ENCODE measurements at places on chromosomes 7 and 10.

DNA sequence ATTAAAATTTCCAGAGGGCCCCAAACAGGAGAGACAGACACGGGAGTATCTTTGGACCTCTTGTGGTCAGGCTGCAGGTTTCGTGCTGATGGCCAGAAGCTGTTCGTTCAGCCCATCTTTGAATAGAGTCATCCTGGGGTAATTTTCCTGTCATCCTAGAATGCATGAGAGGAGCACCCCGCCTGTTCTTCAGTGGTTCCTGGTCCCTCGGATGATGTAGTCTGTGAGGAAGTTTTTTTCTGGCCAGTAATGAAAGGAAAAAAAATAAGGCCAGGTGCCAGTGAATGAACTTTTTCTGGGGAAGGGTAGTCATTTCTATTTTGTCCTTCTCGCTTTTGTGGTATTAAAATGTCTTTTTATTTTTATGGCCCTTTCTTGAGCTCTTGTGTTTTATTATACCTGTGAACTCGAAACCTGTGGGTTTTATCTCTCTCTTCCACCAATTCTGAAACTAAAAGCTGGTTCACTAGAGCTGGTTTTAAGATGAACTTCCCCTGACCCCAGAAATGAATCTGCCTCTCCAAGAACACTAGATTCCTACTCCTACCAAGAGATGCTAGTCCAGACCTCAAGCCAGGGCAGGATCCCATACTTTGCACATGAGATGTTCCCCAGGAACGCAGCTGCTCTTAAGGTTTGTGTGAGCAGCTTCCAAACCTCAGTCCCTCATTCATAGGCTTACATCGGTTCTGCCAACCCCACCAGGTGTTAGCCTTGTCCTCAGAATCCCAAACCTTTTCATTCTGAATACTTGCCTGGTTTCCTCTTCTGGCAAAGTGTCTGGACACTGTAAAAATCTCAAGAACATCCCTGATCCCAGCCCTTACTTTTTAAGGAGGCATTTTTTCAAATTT, 15.4 kb upstream of the MEST start:
- no peak for DNase-seq

DNA sequence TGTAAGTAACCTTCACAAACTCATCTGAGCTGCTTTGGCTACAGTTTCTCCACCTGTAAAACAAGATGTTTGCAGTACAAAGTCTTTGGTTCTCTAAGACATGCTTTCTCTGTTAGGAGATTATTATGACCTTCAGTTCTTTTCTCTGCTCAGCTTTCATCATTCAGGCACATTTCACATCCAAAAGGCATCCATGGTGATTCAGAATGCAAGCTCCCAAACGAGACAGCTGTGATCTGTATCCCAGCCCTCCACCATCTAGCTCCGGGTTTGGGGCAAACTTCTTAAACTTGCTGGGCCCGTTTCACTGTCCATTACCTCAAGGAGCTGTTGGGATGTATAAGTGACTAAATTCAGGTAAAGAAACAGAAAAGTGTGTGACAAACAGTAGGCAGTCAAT, 95.8 kb upstream of the COL1A2 start:
- DNase-seq = no peak

DNA sequence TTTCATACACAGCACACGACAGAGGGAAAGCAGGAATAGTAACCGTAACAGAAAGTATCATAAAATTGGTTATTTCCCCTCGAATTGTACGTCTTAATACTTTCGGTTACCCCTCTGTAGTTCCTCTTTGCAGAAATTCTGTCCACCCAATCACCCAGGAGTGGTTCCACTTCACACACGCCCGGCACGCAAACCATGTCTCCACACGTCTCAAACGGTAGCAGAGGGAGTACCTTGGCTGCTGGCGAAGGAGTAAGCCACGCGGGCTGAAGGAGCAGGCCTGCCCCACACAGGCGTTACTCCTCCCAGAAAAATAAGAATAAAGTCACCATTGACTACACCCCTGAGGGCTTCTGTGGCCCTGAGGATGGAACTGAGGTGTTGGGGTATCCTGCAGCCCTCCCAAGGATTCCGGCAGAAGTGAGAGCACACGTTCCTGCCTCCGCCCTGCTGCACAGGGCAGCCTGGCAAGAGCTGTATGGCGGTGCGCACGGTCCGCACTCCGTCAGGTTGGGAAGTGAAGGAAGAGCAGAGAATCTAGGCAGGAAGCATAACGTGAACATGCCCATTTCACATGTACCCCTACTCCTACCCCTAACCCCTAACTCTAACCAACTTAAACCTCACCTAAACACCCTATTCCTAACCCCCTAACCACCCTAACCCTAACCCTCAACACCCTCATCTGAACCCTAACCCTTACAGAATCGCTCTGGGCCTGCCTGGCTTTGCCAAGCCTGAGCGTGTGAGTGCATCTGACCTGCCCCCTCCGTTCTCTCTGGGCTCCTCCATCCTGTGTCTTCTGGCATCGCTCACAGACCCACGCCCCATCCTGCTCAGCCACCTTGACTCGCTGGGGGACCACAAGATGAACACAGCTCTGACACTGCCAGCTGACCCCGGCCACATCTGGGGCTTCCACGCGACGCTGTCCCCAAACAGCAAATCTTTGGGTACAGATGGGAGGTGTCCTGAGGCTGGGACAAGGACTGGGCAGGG, 18.2 kb downstream of the GPR146 start:
- no peak for DNase-seq

DNA sequence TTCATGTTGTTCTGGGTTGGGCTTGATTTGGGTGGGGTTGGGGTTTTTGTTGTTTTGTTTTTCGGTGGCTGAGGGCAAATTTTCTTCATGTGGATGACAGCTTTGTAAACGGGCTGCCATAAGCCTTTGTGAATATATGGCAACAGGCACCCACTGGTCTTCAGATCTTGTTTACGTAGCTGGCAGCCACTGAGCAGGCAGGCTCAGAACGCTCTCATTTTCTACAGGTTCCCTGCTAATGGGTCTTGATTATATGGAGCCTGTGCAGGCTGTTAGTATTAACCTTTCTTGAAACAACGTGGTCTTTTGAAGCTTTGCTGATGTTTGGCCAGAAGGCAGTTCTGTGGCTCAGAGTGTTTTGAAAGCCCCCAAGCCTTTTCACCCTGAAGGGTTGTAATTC, 199.7 kb downstream of the TNS3 start:
- DNase-seq = no peak

- no peak for DNase-seq
Observed at GRCh38 chr7:71854546-71855397, 557.4 kb downstream of the CALN1 start.

- no peak for DNase-seq
Observed at GRCh38 chr10:100019787-100020141, 10.0 kb upstream of the DNMBP start.

DNA sequence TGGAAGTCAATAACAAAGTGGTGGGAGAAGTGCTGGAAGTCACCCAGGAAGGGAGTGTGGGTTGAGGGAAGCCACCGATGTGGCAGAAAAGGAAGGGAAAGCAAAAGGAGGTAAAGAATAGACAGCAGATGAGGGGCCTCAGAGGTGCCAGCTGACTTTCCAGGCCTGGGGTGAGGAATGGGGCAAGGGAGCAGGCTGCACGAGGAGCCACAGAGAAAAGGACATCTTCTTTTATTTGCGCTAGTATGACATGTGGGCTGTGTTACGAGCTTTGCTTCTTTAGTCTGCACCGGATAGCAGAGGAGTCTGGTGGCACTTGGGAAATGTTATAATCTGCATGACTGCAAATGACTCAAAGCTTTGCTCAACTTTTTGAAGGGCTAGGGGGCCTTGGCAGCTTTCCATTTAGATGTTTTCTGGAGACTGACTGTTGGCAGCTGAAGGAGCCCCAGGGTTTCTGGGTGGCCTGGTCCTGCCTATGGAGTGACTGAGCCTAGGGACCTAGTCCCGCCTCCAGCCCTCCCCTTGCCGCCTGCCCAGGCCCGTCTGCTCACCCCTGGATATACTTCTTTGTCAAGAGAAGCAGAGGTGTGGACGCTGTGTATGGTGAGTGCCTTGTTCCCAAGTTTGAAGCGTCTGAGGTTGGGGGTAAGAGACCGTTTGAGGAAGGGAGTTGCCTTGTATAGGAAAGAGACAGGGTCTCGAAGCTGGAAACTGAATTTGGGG, 5.1 kb downstream of the PRXL2A start:
- no peak for DNase-seq

GRCh38 chr7:75813781-75814236, at the start of gene CCL24:
TSS of gene CCL24 (minus strand) at chr7:75813806. CDS start at chr7:75813715, 91 bp downstream.
- DNase-seq = no peak

DNA sequence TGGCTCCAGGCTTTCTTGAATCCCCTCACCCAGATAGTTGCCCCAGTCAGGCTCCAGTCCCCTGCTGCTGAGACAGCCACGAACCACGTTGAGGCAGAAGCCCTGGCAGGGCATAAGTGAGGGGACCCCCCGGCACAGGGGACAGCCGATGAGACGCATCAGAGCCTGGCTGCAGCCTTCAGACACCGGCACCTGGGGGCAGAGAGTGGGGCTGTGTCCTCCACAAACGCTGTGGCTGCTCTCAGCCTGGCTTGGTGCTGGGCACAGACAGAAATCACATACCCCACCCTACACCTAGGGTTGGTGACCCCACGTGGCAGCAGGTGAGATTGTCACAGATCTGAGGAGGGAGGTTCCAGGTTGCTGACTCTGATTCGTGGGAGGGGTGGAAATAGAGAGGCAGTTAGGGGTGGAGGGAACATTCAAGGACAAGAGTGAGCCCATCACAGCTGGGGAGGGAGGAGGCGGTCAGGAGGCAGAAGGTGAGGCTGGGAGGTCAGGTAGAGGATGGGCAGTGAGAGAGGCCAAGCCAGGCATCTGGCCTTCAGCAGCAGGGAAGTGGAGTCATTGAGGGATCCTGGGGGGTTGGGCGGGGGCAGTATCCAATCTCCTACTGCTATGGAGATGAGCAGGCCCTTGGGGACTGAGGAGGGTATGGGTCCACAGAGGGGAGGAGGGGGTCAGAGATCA, 3.2 kb downstream of the GPC2 start:
- DNase-seq = no peak

DNA sequence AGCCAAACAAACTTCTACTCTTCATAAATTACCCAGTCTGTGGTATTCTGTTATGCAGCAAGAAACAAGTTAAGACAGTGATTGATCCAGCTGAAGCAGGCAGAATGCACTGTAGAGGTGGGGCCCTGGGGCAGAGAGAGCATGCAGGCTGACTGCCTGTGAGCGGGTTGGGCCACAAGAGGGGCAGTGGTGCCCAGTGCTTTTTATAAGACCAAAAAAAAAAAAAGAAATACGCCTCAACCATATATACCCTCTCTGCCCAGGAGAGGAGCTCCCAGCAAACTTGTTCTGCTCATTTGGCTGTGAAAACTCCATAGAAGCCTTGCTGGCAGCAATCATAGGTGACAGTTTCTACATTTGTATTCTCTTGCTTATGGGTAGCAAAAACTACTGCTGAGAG, 104.7 kb downstream of the SORBS1 start:
- DNase-seq = no peak

- DNase-seq = no peak
Observed at GRCh38 chr7:45686441-45687184, 112.4 kb downstream of the ADCY1 start.

- no peak for DNase-seq
Observed at GRCh38 chr10:1213252-1214070, 157.3 kb downstream of the WDR37 start.

- no peak for DNase-seq
Observed at GRCh38 chr10:43647576-43647975, 1.1 kb downstream of the ZNF32 start.

- DNase-seq = no peak
Observed at GRCh38 chr10:52598936-52599335, 173.6 kb downstream of the MBL2 start.

DNA sequence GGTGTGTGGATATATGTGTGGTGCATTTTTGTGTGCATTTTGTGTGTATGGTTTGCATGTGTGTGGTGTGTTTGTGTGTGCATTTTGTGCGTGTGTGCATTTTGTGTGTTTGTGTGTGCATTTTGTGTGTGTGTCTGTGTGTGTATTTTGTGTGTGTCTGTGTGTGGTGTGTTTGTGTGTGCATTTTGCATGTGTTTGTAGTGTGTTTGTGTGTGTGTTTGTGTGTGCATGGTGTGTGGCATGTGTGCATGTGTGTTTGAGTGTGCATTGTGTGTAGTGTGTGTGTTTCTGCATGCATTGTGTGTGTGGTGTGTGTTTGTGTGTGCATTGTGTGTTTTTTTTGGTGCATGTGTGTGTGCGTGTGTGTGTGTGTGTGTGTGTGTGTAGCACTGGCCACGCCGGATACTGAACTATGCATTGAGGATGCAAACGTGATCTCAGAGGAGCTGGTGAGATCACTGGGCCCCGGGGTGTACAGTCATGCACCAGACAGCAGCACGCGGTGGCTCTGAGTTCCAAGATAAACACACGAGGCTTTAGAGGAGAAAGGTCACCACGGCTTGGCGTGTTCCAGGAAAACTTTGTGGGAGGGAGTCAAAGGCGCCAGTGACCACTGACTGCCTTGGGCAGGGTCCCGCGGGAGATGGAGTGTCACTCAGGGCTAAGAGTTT, 106.6 kb upstream of the SHH start:
- peak; percentile 90 for DNase-seq

- no peak for DNase-seq
Observed at GRCh38 chr10:84907461-84908009, 579.1 kb downstream of the CCSER2 start.

DNA sequence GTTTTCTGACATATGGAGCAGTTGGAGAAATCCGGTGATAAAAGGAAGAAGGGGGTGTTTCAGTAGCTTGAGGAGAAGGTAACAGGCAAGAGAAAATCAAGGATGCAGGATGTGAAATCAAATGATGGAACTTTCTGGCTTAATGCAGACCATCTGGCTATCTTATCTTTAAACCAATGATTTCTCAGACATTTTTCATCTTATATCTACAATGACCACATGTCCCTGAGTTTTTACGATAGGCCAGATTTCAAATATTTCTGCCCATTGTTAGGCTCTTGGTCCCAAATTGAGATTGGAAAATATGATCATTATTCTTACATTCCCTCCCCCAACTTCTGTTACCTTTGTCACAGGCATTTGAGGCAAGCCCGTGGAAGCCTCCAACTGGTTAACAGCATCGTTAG, 486.8 kb downstream of the SUGCT start:
- no peak for DNase-seq

DNA sequence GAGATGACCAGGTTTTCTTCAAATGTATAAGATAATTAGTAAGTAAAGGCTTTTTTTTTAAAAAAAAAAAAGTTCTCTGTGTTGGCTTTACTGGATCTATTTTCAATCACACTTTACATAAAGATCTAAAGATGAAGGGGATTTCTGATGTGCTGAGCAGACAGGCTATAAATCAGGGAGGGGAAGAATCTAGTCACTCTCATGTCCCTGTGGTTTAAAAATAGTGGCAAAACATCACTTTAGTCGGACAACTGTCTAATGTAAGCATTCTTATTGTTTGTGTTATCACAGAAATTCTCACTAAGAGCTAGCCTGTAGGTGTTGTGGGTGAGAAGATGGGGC, 132.7 kb downstream of the ICA1 start:
- DNase-seq = no peak

DNA sequence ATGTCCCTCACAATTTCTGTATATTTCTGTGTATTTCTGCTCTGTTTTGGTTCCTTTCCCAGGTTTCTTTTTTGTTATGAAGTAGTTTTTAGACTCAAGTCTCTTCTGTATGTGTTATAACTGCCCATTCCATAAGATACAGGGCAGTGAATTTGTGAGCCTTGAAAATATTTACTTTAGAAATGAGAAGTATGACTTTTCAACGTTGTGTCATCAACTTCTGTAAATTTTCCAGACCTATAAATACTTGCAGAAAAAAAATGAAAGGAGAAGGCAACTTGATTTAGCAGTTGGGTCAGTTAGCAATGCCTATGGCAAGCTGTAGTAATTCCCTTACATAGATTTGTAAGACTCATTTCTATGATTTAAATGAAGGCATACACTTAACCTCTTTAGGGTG, 11.5 kb downstream of the EGFR start:
- peak; percentile 36 for DNase-seq

GRCh38 chr7:65953001-65953720, 28.9 kb downstream of the GUSB start:
- DNase-seq = no peak

GRCh38 chr10:61628875-61629513, 33.7 kb upstream of the CABCOCO1 start:
- no peak for DNase-seq

Data from LNCaP clone FGC (cell line).